ENCODE measurements at places on chromosomes 3 and 15.
A peak's percentile ranks its signal among the peaks of the same experiment; 100 is the strongest.

- no peak for DNase-seq
Measured at GRCh38 chr3:124966521-124967445, 32.2 kb upstream of the MUC13 start.

GRCh38 chr3:122947738-122948137 lies 79.8 kb downstream of the SEMA5B start:
- no peak for DNase-seq

DNA sequence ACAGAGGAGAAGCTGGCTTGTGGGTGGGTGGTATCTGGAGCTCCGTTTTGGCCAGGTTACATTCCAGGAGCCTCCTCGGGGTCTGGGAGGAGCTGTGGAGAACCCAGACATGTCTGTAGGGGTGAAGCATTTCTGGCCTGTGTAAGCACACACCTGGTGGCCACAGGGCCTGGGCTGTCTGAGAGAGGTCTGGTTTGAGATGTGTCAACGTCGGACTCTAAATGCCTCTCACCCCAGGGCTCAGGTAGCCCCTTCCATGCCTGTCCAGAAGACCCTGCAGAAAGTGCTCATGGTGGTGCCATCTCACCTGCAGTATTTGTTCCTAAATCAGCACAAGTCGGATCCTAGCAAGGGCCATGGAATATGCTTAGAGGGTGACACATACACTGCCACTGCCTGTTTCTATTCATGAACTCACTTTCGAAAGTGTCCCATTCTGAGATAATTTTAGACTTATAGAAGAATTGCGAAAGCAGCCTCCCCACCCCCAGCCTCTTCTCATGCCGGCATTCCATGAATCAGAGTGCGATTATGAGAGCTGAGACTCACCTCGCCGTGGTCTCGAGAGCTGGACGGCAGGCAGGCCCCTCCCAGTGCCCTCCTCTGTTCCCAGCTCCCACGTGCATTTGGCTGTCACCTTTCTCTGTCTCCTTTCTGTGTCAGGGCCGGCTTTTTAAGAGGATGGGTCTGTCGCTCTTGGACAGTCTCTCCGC lies 63.7 kb downstream of the KLF15 start:
- DNase-seq, result no peak

DNA sequence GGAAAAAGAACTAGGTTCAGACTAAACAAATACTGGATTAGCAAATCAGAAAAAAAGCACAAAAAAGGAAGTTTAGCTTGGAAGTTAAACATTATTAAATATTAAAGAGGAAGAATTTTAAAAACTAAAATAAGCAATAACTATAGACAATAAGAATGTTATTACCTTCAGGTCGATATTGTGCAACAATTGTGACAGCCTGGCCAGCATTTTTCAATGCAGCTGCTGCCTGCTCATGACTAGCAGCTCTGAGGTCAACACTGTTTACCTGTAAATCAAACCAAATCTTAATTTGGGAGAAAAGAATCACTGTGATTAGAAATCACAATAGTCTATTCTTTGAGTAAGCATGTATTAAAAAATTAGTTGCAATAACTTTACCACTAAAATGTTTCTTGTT lies 75.1 kb upstream of the MELTF start:
- no peak for DNase-seq

GRCh38 chr15:80070840-80071239 lies 11.4 kb downstream of the ZFAND6 start:
- DNase-seq, result no peak

- no peak for DNase-seq
Measured at GRCh38 chr15:39666677-39667076, 85.8 kb downstream of the THBS1 start.

DNA sequence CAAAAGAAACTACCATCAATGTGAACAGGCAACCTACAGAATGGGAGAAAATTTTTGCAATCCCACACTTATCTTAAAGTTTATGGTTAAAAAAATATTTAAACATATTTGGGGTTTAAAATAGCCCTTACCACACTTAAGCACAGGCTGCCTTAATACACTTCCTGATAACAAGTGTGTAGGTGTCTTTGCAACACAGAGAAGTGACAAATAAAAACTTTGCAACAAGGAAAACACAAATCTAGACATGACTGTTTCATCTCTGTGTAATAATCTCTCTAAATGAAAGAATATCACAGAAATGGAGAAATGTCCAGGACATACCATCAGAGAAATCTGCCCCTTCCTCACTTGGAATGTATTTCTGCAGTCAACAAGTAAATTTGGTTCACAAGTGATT lies 464.1 kb upstream of the ARHGEF26 start:
- no peak for DNase-seq

- no peak for DNase-seq
Measured at GRCh38 chr3:133274477-133274876, 125.4 kb upstream of the BFSP2 start.

GRCh38 chr15:69757186-69757585 lies 304.6 kb downstream of the RPLP1 start:
- no peak for DNase-seq

- DNase-seq, result no peak
Measured at GRCh38 chr15:70466895-70467529, 296.3 kb downstream of the UACA start.

DNA sequence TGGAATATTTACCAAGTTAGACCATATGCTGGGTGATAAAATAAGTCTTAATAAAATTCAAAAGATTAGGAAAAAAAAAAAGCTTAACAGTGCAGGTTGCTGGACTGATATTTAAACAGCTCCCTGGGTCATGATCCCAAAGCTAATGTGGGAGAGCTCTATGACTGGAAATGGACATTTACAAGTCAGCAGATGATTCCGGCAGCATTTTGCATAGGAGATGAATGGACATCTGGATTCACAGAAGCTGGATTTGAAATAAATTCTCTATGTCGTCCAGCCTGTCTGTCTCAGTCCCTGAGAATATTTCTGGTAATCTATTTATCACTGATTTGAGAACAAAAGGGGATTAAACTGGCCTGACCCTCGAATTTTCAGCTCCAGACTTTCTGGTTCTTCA lies 52.3 kb upstream of the KLHL25 start:
- no peak for DNase-seq

GRCh38 chr15:86101818-86102217 lies 22.1 kb downstream of the AGBL1 start:
- DNase-seq, result no peak

GRCh38 chr3:42683875-42684598 lies 1.3 kb upstream of the KLHL40 start:
- peak; percentile 11 for DNase-seq

DNA sequence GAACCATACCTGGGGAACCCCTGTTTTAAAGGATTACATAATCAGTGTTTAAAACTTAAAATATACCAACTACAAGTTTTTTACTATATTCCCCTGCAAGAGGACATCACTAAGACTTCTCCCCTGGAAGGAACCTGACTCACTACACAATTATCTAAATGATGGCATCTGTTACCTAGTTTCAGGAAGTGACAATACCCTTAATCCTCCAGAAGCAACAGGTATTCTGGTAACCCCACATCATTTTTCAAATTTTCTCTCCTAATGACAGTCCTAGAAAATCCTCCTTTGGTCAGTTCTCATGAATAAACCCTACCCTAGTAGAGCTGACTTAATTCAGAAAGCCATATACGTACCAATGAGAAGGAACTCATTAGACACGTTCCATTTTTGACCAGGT lies 78.4 kb downstream of the RFX7 start:
- no peak for DNase-seq

- no peak for DNase-seq
Measured at GRCh38 chr15:63531586-63531985, 27.2 kb downstream of the USP3 start.

GRCh38 chr15:49460411-49460941 lies 37.4 kb downstream of the FGF7 start:
- DNase-seq, result no peak

DNA sequence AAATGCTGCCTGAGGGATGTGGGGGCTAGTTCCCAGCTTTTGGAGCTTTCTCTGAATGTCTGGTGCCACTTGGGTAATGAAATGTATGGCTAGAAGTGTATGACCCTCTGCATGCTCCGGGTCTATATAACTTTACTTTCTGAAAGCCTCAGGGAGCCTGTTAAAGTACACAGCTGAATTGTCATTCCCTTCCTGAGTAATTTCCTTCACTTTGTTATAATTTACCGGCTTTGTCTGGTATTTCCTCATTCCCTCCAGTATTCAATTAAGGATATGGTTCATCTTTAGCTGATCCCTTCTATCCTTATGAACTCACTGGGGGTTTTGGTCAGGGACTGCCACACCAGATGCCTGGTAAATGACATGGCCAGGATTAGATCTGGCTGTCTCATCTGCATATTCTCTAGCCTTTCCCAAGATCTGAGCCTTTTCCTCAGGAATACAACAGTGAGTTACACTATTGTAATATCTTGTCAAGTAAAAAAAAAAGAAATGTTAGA lies 620.3 kb downstream of the ZPLD1 start:
- no peak for DNase-seq

DNA sequence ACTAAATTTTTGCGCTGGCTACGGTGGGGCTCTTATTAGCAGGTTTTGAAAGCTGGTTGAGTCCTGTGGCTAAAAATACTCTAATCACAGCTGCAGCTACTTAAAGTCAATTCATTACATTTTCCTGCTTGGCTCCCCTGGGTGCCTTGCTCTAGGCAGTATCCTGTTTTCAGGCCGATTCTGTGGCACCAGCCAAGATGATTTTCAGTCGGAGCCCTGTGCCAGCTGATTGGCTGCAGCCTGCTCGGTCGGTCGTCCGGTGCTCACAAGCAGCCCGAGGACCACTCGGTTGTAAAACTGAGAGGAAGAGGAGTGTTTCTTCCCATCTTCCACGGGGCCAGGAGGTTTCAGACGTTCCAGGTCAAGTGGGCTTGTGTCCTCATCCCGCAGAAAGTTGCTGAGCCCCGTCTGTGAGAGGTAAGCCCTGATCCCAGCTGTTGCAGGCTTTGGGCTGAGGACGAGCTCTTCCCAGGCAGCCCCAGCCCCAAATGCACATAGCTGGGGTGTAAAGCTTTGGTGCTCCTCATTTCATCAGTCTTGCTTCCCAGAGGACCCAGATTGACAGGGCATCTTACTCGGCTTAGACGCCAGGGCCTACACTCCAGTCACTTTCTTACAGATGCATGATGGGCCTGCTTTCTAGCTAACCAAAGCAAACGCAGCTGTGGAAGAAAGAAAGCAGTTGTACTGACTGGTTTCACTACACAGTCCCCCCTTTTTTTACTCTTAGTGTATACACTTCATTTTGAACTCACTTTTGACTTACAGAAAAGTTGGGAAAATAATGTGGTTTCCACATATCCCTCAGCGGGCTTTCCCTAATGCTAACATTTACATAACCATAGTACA lies 15.9 kb downstream of the LYSMD4 start:
- no peak for DNase-seq

Measured in activated T-helper 1 cell treated with anti-CD3 and anti-CD28 coated beads, Interleukin-2, amount 50 U/mL, for 16 hours (primary cell).